ENCODE measurements at places on chromosomes 7 and 10. TPM values are rescaled to one million over a fixed set of nuclear protein-coding genes. Genes with fewer than 3 reads are reported as not detected.

DNA sequence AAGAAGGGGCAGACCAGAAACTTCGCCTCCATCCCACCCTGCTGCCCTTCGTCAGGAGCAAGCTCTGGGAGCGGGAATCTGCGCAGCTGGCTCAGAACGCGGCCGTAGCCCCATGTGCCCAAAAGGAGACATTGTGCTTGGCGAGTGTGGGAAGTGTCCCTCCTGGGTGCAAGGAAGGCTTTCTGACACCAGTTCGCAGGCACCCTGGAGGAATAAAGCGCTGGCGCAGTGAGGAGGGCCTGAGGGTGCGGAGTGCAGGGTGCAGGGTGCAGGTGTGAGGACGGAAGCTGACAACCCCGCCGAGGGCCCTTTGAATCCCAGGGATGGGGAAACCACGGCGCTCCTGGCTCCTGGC lies 811 bp downstream of the SLIT1 start:
- H3K4me3 ChIP-seq = peak overlapping the region; percentile 41
- H3K27ac ChIP-seq = no peak overlapping the region
- no peak for DNase-seq
- no peaks in the 10 kb centered on the region for H3K36me3 ChIP-seq

DNA sequence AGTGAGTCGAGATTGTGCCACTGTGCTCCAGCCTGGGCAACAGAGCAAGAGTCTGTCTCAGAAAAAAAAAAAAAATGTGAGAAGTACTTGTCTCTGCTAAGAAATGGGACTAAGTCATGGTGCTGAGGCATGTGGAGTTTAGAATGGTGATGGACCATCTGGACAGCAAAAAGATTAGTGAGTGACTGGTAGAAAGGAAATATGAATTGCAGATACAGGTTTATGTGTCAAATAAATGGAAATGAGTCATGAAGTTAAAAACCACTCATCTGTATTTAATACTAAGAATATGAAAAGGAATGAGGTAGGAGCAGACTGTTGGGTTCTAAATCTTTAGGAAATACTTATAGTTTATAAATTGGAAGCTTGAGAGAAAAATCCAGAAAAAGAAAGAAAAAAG lies 625.7 kb upstream of the ANKRD30A start:
- DNase-seq = no peak
- H3K4me1 ChIP-seq = no peaks in the 10 kb centered on the region
- no peak overlapping the region for H3K27ac ChIP-seq
- no peaks in the 10 kb centered on the region for H3K36me3 ChIP-seq

- DNase-seq = no peak
- no peaks in the 10 kb centered on the region for H3K4me1 ChIP-seq
- no peaks in the 10 kb centered on the region for H3K27me3 ChIP-seq
- H3K4me3 ChIP-seq = no peak overlapping the region
These were observed 451.6 kb downstream of the TYW1 start for GRCh38 chr7:67448271-67448670.

- H3K4me1 ChIP-seq = peaks cover 15% of the 10 kb centered on the region
- H3K4me3 ChIP-seq = no peak overlapping the region
- H3K27me3 ChIP-seq = no peaks in the 10 kb centered on the region
- H3K36me3 ChIP-seq = peaks cover 15% of the 10 kb centered on the region
- no peak for DNase-seq
These were observed 79.6 kb downstream of the SVIL start for GRCh38 chr10:29555091-29555745.

DNA sequence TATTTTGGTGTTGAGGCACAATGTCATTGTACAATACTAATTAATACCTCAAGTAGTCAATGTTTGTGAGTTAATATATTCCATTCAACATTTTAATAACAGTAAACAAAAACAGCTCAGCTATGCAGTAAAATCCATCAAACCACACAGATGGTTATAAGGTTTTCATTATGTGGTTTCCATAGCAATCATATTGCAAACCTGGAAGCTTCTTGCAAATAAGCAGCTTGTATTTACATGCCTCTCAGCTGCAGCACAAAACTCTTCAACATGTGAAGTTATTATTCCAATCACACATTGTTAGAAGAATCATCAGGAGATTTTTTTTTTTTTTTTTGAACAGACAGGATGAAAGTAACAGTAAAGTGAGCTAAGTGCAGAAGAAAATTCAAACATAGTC lies 170.2 kb downstream of the SKAP2 start:
- H3K4me3 ChIP-seq = no peak overlapping the region
- peaks cover 11% of the 10 kb centered on the region for H3K4me1 ChIP-seq
- no peak for DNase-seq
- H3K27ac ChIP-seq = no peak overlapping the region

DNA sequence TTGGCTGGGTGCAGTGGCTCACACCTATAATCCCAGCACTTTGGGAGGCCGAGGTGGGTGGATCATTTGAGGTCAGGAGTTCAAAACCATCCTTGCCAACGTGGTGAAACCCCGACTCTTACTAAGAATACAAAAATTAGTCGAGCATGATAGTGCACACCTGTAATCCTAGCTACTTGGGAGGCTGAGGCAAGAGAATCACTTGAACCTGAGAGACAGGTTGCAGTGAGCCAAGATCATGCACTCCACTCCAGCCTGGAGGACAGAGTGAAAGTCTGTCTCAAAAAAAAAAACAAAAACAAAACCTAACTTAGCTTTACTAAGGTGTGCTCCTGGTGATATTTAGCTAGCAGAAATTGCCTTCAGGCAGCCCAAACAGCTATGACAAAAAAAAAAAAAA lies 24.3 kb upstream of the VDAC2 start:
- H3K27me3 ChIP-seq = no peaks in the 10 kb centered on the region
- H3K4me3 ChIP-seq = no peak overlapping the region
- peaks cover 7% of the 10 kb centered on the region for H3K36me3 ChIP-seq
- peaks cover 11% of the 10 kb centered on the region for H3K4me1 ChIP-seq
- H3K27ac ChIP-seq = no peak overlapping the region
- DNase-seq = no peak

GRCh38 chr10:110528224-110528996 lies 30.7 kb downstream of the DUSP5 start:
- no peak for DNase-seq
- peaks cover 22% of the 10 kb centered on the region for H3K36me3 ChIP-seq
- H3K4me3 ChIP-seq = peak overlapping the region; percentile 1
- H3K27ac ChIP-seq = peak overlapping the region; percentile 73
- peaks cover 66% of the 10 kb centered on the region for H3K4me1 ChIP-seq

- no peak overlapping the region for H3K4me3 ChIP-seq
- no peak overlapping the region for H3K27ac ChIP-seq
- H3K36me3 ChIP-seq = no peaks in the 10 kb centered on the region
- H3K27me3 ChIP-seq = peaks cover 2% of the 10 kb centered on the region
- H3K4me1 ChIP-seq = peaks cover 5% of the 10 kb centered on the region
- DNase-seq = peak; percentile 47
These were observed 38.5 kb upstream of the MKRN1 start for GRCh38 chr7:140517546-140518369.

DNA sequence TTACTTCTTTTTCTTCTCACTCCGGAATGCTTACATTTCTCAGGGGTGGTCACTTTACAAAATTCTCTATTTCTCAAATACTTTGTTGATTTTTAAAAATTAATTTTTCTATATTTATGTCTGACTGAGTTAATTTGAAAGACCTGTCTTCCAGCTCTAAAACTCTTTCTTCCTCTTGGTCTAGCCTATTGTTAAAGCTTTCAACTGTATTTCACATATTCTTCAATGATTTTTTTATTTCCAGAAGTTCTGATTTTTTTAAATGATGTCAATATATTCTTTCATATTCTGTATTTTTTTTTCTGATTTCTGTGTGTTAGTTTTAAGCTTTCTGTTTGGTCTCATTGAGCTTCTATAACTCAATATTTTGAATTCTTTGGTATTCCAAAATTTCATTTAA lies 27.3 kb upstream of the AKR1C2 start:
- peaks cover 2% of the 10 kb centered on the region for H3K27me3 ChIP-seq
- no peaks in the 10 kb centered on the region for H3K4me1 ChIP-seq
- H3K27ac ChIP-seq = no peak overlapping the region

GRCh38 chr10:8298896-8299570 lies 244.5 kb downstream of the GATA3 start:
- H3K4me3 ChIP-seq = no peak overlapping the region
- peaks cover 5% of the 10 kb centered on the region for H3K27me3 ChIP-seq
- no peak overlapping the region for H3K27ac ChIP-seq
- no peak for DNase-seq

- no peak overlapping the region for H3K27ac ChIP-seq
- no peaks in the 10 kb centered on the region for H3K4me1 ChIP-seq
- H3K27me3 ChIP-seq = peaks cover 56% of the 10 kb centered on the region
- DNase-seq = no peak
These were observed 130.5 kb upstream of the CDK13 start for GRCh38 chr7:39819514-39819913.

GRCh38 chr10:283916-284356 lies 148.7 kb downstream of the ZMYND11 start:
- no peaks in the 10 kb centered on the region for H3K27me3 ChIP-seq
- DNase-seq = peak; percentile 20
- peaks cover 25% of the 10 kb centered on the region for H3K4me1 ChIP-seq
- no peak overlapping the region for H3K4me3 ChIP-seq

DNA sequence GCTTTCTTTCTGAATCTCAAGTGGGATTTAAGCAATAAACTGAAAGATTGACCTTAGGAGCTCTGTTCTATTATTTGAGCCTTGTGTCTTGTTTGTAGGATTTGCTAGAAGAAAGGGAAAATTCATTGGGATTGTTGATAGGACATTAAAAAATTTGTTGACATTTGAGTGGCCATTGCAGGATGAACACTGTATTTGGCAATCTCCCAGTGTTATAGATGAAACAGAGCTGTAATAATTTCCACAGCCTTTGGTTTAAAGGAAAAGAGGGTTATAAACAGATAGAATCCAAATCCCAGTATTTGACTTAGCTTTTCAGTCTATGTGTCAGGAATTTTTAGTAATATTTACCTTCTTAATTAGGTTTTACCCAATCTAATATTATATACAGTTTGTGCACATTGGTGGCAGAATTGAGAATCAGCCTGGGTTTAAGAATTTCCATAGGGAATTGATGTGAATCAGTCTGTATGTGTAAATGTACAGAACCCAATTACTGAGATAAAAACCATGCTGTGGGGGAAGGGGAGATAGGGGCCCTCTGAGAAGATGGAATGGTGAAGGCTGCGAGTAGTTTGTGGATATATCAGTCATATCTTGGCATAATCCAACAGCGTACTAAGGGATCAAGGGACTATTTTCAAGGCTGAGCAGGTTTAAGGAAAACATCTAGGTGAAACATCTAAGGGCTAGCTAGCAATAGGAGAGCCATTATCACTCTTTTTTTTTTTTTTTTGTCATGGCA lies 6.5 kb downstream of the SGPL1 start:
- H3K4me1 ChIP-seq = peaks cover 54% of the 10 kb centered on the region
- H3K36me3 ChIP-seq = peaks cover 77% of the 10 kb centered on the region
- no peak for DNase-seq
- peak overlapping the region; percentile 87 for H3K27ac ChIP-seq

DNA sequence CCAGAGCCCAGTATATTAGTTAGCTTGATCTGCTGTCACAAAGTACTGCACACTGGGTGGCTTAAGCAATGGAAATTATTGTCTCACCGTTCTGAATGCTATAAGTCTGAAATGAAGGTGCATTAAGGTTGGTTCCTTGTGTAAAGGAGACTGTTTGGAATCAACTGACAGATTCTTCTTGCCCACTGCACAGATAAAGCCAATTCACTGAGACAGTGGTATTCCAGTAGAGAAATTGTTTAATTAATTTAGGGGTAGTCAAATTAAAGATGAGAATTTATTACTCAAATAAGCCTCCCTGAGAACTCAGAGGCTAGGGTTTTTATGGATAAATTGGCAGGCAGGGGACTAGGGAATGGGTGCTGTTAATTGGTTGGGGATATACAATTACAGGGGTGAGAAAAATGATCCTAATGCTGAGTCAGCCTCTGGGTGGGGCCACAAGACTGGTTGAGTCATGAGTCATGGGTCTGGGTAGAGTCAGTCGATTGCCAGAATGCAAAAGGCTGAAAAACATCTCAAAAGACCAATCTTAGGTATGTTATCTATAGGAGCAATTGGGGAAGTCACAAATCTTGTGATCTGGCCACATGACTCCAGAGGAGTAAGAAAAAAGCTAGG lies 23.5 kb upstream of the SAMD9L start:
- H3K27ac ChIP-seq = no peak overlapping the region
- DNase-seq = no peak
- peaks cover 6% of the 10 kb centered on the region for H3K36me3 ChIP-seq

GRCh38 chr10:86941991-86942421 lies 15.4 kb downstream of the MMRN2 start:
- DNase-seq = no peak
- peaks cover 5% of the 10 kb centered on the region for H3K27me3 ChIP-seq
- no peak overlapping the region for H3K27ac ChIP-seq
- H3K36me3 ChIP-seq = no peaks in the 10 kb centered on the region
- H3K4me1 ChIP-seq = peaks cover 2% of the 10 kb centered on the region

DNA sequence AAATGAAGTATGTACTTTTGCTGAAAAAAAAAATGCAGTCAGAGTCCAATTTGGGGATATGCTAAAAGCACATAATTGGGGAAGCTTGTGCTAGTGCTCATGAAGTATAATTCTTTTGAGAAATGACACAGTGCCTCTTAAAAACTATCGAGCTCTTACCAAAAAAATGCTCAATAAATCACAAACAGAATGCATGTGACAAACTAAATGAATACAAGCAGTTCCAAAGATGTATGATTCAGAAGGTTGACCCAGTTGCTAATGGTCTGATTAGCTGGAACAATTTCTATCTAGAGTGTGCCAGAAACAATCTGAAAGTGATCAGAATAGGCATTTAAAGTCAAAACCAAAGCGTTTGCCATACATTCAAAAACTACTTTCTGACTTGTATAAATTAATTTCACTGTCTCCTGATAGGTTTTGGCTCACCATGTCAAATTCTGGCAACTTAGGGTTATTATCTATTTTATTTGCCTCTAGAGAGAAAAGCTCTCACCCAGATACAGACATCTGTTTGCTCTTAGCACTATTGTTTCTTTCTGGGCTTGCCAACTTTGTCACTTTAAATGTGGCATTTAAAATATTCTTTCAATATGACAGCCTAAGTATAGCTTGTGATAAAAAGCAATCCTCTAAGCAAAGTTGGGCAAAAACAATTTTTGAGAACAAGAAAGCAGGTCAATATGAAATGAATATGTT lies 114.7 kb upstream of the AHR start:
- H3K27me3 ChIP-seq = peaks cover 2% of the 10 kb centered on the region
- no peak overlapping the region for H3K27ac ChIP-seq
- H3K4me1 ChIP-seq = peaks cover 15% of the 10 kb centered on the region
- no peak for DNase-seq
- no peak overlapping the region for H3K4me3 ChIP-seq
- no peaks in the 10 kb centered on the region for H3K36me3 ChIP-seq

DNA sequence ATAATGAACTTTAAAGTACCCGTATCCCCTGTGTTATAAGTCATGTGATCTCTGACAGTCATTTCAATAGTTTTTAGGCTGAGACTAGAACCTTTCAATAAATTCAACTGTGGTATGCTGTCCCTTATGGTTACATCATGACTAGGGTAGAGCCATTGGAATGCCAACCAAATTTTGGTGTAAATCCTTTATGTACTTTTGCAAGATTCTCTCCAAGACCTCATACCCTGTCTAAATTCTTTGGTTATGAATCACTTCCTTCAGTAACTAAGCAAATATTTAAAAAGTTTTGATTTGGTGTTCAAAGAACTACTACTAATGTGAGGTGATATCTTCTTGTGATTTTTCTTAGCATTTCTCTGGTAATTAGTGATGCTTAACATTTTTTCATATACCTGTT lies 20.8 kb upstream of the OR6B1 start:
- H3K27me3 ChIP-seq = peaks cover 6% of the 10 kb centered on the region
- no peaks in the 10 kb centered on the region for H3K4me1 ChIP-seq
- H3K36me3 ChIP-seq = no peaks in the 10 kb centered on the region
- no peak overlapping the region for H3K4me3 ChIP-seq

The GNAI1 gene
- total RNA-seq = 7.5 TPM

The IKZF1 gene
- total RNA-seq = 360 TPM

The DENND11 gene
- 32.8 TPM for total RNA-seq

The UTF1 gene
- total RNA-seq = 0.28 TPM

The GJD4 gene
- total RNA-seq = not detected

The UNC5B gene
- total RNA-seq = not detected

The PLCE1 gene
- total RNA-seq = 0.02 TPM

The OR13A1 gene
- total RNA-seq = not detected

The CDC14C gene
- total RNA-seq = not detected

The PPP1R3A gene
- not detected for total RNA-seq
